NCI-H1417 treated with DMSO at 0.1 percent for 48 hours (cell line): ENCODE measurements at places on chromosomes 1 and 21.

DNA sequence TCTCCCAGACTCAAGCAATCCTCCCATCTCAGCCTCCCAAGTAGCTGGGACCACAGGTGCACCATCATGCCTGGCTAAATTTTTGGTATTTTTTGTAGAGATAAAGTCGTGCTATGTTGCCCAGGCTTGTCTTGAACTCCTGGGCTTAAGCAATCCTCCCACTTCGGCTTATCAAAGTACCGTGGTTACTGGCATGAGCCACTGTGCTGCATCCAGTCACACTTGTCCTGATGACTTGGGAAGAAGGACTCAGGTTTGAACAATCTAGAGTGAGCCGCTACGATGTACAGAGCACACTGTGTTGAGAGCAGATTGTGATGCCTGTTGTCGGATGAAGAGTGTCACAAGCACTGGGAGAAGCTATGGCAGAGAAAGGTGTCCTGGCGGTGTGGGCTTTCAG lies 27.2 kb downstream of the RNF187 start:
- no peak for DNase-seq

DNA sequence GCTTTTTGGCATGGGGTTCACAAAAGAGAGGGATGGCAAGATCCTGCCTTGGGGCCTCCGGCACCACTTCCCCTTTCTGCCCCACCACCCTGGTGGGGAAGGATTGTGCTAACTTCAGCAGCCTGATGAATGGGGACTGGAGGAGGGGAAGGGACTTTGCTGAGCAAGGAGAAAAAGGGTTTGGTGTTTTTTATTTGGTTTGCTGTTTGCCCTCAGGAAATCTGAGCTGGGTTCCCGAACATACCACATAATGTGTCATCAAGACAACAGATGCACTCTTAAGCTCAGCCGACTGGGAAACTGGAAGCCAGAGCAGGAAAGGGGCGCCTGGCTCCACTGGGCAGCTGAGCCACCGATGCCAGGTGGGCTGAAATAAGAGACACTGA lies 19.8 kb downstream of the OLFML2B start:
- DNase-seq, result no peak

DNA sequence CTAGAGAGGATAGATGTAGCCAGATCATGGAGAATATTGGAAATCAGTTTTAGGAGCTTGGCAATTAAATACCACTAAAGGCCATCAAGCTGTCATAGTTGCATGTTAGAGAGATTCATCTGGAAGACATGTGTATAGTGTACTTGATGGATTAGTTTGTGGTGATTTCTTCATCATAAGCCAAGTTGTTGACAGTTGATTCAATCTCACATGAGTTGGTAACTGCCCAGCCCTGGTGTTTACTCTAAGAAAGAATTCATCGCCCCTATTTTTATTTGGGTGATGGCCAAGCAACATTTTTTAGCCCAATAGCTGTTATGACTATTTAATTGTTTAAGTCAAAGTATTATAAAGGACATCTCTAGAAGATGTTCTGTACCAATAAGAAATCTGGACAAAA lies 737.6 kb downstream of the PLA2G4A start:
- DNase-seq, result no peak

DNA sequence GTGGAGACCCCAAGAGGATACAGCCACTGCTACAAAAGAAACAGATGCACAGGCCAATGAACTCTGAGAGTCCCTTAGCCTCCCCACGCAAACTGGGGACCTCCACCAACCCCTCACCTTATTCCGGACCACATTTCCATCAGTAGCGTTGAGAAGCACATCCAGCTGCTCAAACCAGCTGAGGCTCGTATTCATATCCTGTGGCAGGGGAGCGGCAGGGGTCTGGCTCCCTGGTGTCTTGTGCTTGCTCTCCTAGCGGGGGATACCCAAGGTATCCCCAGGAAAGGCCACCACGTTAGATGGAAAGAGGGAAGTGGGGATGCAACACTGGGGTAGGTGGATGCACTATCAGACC lies 481 bp downstream of the CCDC163 start:
- DNase-seq, result no peak
